BJ (cell line): ENCODE measurements at places on chromosomes 5 and 9.

DNA sequence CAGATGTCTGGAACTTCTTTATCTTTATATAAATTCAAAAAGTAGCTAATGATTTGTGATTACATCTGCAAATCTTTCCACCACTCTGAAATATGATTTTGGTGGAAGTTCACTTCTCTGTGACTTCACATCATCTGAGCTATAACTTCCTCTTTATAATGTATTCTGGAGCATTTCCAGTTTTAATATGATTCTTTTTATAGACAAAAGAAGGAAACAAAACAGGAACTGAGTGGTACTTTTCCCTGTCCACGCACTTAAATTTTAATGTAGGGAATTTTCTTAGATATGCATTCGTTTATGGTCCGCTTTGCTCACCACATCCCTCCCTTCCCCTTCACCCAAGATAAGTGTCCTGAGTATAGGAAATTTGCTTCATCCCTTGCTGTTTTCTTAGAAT is 333.5 kb downstream of the CHSY3 start:
- DNase-seq = no peak

DNA sequence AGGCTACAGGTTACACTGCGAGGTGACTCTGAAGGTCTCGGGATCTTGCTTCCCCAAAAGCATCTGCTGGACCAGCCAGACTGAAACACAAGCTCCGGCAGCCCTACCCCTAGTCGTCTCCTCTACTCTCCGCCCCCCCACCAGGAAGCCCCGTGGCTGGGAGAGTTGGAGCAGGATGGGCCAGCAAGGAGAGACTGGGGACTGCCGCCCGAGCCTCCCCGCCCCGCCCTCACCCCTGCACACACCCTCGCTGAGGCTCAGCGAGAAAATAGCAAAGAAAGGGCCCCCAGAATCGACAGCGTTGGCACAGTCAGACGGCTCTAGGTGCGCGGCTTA is 1.3 kb downstream of the TRIM7 start:
- DNase-seq = no peak

- no peak for DNase-seq
Measured at GRCh38 chr9:23342291-23342690, 483.7 kb downstream of the ELAVL2 start.

DNA sequence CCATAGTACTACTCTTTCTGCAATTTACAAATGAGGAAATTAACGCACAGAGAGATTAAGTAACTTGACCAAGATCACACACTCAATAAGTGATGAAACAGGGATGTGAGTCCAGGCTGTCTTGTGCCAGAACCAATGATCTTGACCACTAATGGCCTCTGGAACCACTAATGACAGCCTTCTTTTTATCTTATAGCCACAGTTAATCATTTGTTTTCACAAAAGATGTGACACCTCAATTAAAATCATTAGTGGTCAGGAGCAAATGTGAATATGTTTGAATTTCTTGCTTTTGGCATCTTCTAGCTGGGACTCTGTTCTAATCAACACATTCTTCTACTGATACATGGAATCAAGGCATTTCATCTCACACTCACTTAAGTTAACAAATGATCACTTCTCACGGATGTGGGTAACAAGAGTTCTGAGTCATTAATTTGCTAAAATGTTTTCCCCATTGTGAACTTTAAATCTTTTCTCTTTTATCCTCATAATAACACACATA is 102.7 kb upstream of the CD180 start:
- no peak for DNase-seq

DNA sequence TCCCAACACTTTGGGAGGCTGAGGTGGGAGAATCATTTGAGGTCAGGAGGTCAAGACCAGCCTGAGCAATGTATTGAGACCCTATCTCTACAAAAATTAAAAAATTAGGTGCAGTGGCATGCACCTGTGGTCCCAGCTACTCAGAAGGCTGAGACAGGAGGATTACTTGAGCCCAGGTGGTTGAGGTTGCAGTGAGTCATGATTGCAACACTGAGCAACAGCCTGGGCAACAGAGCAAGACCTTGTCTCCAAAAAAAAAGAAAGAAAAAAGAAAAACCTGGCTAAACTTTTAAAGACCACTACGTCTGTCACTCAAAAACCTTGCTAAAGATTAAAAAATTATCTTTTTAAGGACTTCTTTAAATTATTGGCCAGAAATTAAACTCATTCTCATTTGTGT is 59.8 kb upstream of the ABCA1 start:
- no peak for DNase-seq

GRCh38 chr5:80837679-80838078 is 122.5 kb upstream of the RASGRF2 start:
- no peak for DNase-seq
